ENCODE measurements at places on chromosomes 4 and X.
A peak's percentile ranks its signal among the peaks of the same experiment; 100 is the strongest.

- no peak for DNase-seq
These were observed 536.2 kb downstream of the MID1IP1 start for GRCh38 chrX:39337451-39337850.

DNA sequence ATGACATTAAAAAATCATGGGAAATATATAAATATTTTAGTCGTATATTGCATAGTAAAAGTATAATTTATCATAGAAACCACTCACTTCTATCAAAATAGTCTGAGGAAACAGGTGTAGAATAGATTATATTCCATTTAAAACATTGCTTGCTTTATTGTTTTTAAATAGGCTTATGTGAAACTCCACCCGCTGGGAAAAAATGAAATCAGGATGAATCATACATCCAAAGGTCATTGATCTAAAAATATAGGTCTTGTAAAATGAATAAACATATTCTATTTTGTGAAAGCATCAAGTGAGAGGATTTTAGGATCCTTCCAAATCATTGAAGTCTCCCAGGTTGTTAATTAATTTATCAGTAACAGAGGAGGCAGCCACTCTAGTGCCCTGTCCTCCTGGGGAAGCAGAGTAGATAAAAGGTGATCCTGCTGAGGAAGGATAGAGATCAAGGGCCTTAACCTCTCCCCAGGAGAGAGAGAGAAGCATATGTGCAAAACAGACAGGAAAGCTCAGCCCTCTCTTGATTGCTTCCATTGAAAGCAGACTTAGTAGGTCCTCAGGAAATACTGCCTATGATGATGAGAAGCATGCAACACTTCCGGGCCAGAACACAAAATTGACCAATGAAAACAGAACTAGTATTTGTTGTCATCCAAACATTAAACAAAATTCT, 96.8 kb upstream of the MAP9 start:
- peak; percentile 30 for DNase-seq

DNA sequence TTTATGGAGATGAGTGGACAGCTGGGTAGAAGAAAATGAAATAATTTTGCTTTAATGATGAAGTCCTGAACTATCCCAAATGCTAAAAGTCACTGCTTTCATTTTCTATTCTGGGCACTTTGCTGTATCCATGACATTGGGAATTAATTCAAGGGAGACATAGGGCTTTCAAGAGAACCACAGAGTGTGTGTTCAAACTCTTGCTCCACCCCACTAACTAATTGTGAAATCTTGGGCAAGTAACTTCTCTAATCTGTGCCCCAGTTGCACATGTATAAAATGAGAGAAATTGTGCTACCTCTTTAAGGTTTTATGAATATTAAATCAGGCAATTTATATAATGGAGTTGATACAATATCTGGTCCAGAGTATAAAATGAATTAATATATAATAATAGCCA, 1422.0 kb downstream of the ADGRL3 start:
- no peak for DNase-seq

- no peak for DNase-seq
These were observed 129.7 kb upstream of the FTHL17 start for GRCh38 chrX:31201503-31201902.
